ENCODE measurements at places on chromosomes 2 and 18.

DNA sequence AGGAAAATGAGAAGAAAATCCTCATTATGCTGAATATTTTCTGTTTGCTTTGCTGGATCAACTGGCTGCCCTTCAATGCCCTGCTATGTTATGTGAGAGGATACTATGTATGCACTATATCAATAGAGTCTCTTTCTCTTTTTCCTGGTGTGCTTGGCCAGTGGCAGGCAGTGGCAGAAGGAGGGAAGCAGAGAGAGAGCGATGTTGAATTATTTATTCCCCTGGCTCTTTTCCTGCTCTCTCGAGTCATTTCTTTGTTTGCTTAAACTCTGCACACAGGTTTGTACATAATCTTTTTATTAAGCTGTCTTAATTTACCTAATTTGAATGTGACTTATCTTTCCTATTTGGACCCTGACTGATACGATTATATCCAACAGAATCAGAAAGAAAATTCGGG, 1727.3 kb downstream of the SUCLG1 start:
- no peak for DNase-seq

GRCh38 chr2:129490641-129491040, 488.8 kb upstream of the RAB6C start:
- no peak for DNase-seq

- DNase-seq: no peak
Observed at GRCh38 chr2:208982831-208983230, 441.0 kb upstream of the MAP2 start.

GRCh38 chr2:197240421-197241041, 70.0 kb downstream of the ANKRD44 start:
- no peak for DNase-seq

- DNase-seq: no peak
Observed at GRCh38 chr2:60486067-60486466, 67.4 kb downstream of the BCL11A start.

- no peak for DNase-seq
Observed at GRCh38 chr2:2014251-2014771, 270.0 kb upstream of the PXDN start.

DNA sequence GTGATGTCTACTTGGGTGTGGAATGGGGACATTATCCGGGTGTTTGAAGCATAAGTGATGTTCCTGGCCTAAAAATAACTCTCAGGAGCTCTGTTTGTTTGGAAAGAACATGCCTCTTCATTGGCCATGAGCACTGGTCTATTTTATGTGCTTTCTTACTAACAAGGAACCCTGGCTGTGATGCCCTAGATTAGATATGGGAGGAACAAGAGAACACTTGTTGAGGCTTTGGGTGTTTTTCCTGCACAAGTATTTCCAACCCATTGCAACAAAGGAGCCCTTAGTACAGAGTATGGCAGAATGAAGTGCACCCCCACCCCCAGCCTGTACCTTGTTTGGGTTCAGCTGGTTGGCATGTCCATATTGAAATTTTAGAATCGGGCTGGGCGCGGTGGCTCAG, 95.9 kb downstream of the SLC4A3 start:
- no peak for DNase-seq
